ENCODE measurements at places on chromosomes 11 and 22.

DNA sequence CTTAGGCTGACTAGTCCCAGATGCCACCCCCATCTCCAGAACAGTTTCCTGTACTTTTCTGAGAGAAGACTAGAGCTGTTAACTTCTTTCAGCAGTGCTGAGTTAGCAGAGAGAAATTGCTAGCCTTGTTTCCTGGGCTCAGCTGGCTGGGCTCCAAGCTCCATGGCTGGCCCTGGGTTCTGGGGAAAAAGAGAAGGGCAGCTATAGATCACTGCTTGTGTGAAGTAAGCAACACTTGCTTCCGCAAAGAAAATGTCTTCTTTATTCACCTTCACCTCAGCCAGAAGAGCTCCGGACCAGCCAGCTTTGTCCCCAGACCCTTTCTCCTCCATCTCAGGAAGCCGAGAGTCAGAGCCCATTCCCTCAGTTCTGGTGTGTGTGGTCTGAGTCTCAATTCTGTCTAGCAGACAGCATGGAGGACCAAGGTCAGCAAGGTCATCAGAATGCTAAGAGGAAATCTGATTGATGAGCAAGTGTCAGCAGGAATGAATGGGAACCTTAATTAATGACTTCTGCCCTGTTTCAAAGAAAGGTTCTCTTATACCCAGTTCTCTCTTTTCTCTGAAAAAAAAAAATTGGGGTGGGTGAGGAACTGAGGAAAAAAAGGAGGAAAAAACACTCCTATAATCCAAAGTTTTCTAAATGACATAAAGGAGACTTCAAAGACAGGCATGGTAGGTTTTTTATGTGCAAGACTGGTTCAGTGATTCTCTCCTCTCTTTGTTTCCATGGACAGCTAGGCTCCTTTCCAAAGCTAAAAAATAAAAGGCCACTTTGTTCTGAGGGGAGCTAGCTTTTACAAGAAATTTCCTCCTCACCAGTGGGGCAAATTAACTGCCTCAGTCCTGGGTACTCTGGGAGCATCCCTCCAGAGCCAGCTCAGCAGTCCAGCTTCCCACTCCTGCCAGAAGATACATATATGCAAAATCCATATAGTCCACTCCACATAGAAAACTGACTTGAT is 63.6 kb upstream of the FAM181B start:
- no peak for DNase-seq

- DNase-seq = no peak
Observed at GRCh38 chr11:58711832-58712231, 19.9 kb downstream of the GLYAT start.

GRCh38 chr22:17830043-17830961 is 56.0 kb upstream of the BID start:
- DNase-seq = peak; percentile 84

DNA sequence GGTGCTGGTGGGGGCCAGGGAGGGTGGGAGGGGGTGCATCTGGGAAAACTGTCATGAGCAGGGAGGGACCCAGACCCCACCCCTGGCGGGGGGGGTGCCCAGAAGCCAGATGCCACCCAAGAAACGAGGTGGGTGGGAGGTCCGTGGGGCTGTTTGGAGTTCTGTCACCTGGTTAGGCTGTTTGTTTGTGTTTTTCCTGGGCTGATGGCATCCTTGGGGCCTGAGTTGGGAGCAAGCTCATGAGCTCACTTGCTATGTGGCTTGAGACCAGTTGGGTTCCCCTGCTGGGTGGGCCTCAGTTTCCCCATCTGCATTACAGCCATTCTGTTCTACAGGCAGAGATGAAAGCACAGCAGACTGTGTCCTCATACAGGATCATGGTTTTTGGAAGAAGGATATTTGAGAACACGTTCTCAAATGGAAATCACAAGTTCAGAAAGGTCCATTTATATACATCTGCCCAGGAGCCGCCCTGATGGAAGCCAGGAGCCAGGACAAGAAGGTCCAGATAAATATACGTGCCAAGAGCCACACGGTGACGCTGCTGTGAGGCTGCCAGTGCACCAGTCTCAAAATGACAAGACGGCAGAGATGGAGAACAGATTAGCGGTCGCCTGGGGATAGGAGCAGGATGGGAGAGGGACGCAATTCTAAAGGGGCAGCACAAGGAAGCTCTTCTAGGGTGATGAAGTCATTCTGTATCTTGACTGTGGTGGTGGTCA is 312.9 kb downstream of the MN1 start:
- DNase-seq = no peak

DNA sequence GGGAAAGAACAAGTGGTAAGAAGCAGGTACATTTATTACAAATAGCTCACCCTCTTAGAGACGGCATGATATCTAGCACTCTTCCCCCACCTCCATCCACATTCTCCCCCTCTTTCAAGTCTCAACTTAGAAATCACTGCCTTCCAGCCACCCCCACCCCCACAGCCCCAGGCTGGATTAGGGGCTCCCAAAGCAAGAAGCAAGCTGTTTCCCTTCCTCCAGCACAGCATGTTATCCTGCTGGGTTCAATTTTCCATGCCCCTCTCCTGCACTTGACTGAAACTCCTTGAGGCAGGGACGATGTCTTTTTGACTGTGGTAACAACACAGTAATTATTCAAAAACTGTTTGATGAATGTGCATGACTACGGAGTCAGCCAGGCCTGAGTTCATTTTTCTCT is 350.7 kb downstream of the LARGE1 start:
- DNase-seq = no peak

DNA sequence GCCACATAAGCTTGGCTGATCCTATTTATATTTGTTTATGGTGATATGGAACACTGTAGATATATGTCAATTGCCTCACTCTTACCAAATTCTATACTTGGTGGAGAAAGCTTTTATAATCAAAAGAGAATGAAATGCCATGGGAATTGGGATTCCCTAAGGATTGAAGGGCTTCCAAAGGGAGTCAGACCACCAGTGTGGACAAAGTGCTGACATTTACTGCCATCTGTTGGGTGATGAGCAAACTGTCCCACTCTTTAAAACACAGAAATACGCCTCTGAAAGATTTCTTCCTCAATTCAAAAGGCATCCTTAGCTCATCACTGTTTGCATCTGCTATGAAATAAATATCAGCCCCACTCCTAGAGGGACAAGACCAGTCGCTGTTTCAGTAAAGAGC is 7.1 kb downstream of the SLC1A2 start:
- DNase-seq = no peak

DNA sequence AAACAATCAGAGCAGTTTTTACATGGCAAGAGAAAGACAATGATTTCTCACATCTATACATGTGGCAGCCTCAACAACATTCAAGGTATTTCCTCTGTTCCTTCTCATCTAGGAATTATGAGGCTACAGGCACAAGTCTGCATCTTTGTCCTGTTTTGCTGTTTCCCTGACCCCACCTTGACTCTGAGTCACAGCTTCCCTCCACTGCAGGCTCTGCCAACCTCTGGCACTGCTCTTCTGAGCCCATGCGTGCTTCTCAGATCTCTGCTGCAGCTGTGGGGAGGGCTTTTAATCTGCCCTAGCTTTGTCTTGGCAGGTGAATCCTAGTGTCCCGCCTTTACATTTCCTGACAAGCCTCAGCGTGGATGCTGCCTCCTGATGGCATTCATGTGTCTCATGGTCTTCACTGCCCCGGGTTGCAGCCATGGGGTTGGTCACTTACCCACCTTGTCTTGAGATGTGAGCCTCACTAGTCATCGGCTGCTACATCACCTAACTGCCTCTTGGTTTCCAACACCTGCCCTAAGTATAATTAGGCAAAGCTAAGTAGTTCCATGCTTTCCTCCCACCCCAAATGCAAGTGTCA is 578.5 kb downstream of the TBC1D22A start:
- DNase-seq = no peak

GRCh38 chr11:118007040-118007439 is 20.8 kb downstream of the IL10RA start:
- DNase-seq = no peak

DNA sequence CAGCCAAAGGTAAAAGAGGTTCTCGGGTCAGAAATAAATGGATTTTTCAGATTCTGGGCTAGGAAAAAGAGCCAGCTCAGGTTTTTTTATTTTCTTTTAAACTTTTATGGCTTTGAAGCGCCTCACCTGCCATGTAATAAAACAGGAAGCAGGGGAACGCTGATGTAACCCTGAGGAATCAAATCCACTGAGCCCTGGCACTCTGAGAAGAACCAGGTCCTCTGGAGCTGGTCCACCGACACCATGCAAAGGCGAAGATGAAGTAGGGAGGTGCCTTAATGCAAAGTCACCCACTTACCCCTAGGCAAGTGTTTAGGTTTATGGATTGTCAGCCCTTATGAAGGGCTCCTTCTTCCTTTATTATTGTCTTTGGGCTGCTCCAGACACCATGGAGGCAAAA is 1.6 kb downstream of the PAMR1 start:
- DNase-seq = no peak

- no peak for DNase-seq
Observed at GRCh38 chr11:70568035-70568813, 169.9 kb downstream of the CTTN start.

GRCh38 chr11:62411524-62411923 is 7.3 kb upstream of the SCGB1A1 start:
- no peak for DNase-seq

Data from activated CD4-positive, alpha-beta T cell treated with anti-CD3 and anti-CD28 coated beads, Interleukin-2, Interleukin-4, amounts not matched to agents 100 ng/mL and 50 ng/mL, durations not matched to agents 16 hours and 8 hours (primary cell).